ENCODE measurements at places on chromosomes 12 and 14.

GRCh38 chr12:116160231-116160630, 117.3 kb downstream of the MED13L start:
- DNase-seq, result no peak

GRCh38 chr12:65200007-65200665, 30.8 kb downstream of the LEMD3 start:
- DNase-seq, result no peak

DNA sequence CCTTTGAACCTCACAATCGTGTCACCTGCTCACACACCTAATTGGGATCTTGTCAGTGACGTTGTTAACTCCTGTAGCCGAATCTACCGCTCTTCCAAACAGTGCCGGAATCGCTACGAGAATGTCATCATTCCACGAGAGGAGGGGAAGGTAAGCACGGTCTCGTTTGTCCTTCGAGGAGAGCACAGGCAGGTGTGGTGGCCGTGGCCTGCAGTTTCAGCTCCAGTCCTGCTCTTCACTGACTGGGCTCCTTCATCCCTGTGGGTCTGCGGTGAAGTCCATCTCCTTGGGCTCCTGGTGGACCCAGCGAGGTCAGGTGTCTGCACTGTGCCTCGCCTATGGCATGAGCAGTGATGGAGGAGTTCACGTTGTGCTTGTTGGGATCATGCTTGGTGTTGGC, 96.0 kb downstream of the EP400 start:
- no peak for DNase-seq

- DNase-seq, result no peak
Measured at GRCh38 chr14:28398506-28398905, 368.1 kb upstream of the FOXG1 start.

Data from activated T-cell treated with anti-CD3 and anti-CD28 coated beads, Interleukin-2, amount 50 U/mL, for 72 hours (primary cell).